ENCODE measurements at places on chromosomes 16 and 17. TPM values are rescaled to one million over a fixed set of nuclear protein-coding genes. Genes with fewer than 3 reads are reported as not detected.

B3GNT9 gene
- 7.5 TPM for total RNA-seq

DNA sequence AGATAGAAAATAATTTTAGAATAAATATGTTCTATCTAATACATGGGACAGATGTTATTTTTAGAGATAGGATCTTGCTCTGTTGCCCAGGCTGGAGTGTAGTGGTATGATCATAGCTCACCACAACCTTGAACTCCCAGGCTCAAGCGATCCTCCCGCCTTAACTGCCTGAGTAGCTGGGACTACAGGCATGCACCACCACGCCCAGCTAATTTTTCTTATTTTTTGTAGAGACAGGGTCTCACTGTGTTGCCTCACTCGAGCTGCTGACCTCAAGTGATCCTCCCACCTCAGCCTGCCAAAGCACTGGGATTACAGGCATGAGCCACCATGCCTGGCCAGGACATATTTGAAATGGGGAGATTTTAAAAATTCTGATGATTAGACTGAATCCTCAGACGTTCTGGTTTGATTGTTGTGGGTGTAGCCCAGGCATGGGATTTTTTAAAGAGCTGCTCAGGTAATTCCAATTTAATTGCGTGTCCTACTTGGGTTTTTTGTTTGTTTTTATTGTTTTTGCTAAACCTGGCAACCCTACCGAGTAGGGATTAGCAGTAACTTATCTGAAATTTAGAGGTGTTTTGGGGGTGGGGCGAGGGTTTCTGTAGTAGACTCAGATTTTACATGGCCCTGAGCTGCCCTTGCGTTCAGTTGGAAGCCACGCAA lies 142.9 kb downstream of the RAB11FIP4 start:
- H3K27me3 ChIP-seq = no peaks in the 10 kb centered on the region
- H3K27ac ChIP-seq = no peak overlapping the region
- DNase-seq = no peak
- peaks cover 1% of the 10 kb centered on the region for H3K36me3 ChIP-seq
- no peak overlapping the region for H3K4me3 ChIP-seq

DNA sequence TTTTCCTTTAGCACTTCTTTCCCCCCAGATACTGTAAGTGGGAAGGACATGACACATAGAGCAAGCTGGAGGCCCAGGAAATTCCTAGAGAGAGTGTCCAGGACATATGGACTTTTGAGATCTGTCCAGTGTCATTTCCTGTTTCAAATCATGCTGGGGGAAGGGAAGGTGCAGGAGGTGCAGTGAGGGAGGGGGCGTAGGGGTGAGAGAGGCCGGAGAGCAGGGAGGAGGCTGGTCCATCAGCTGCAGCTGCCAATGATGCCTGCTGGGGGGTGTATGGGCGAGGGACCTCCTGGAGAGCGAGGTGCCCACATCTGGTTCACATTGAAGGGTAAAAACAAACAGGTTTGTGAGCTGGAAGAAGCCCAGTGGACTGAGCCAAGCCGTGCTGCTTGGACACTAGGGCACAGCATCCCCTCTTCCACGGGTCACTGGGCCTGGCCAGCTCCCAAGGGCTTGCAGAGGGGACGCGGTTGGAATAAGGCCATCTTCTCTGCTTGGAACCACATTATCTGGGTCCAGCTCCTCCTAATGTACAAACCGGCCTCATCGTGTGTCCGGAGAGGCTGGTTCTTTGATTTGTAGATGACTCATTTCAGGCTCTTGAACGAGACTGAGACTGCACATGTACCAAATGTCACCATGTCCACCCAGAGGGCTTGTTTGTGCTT lies 70.4 kb upstream of the SMURF2 start:
- H3K4me1 ChIP-seq = peaks cover 12% of the 10 kb centered on the region
- H3K27ac ChIP-seq = no peak overlapping the region
- no peaks in the 10 kb centered on the region for H3K27me3 ChIP-seq
- no peaks in the 10 kb centered on the region for H3K36me3 ChIP-seq
- DNase-seq = no peak
- no peak overlapping the region for H3K4me3 ChIP-seq

HSPB9 gene
- not detected for total RNA-seq

GRCh38 chr16:82583422-82583821 lies 43.3 kb upstream of the CDH13 start:
- H3K4me3 ChIP-seq = no peak overlapping the region
- no peak overlapping the region for H3K27ac ChIP-seq
- H3K4me1 ChIP-seq = no peaks in the 10 kb centered on the region
- no peak for DNase-seq
- H3K36me3 ChIP-seq = no peaks in the 10 kb centered on the region
- no peaks in the 10 kb centered on the region for H3K27me3 ChIP-seq

DNA sequence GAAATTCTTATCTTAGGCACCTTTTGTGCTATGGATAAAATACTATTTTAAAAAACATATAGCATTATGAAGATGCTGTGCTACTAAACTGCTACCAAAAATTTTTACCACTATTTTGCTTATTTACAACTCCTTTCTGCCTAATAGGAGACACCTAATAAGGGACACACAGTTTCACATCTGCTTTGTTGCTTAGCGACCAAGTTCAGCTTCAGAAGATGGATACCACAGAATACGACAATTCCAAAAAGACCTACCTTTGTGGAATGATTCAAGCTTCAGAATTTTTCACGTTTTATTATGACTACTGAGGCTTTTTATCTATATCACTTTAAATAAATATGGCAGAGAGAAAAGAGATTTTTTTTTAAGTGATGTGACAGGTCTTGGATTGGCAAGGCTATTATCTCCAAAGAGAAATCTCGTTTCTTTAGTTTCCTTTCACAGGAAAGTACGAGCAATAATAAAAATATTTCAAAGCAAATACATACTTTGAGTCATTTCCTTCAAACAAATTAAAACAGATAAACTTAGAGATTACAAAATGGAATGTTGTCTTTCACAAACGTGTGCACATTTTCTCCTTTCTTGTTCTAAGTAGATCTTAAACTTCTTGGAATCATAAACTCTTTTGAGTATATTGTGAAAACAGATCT lies 35.4 kb downstream of the SPAG9 start:
- H3K27me3 ChIP-seq = no peaks in the 10 kb centered on the region
- H3K4me1 ChIP-seq = peaks cover 30% of the 10 kb centered on the region
- H3K27ac ChIP-seq = no peak overlapping the region
- DNase-seq = no peak
- peaks cover 2% of the 10 kb centered on the region for H3K36me3 ChIP-seq

GRCh38 chr16:9049241-9049640 lies 42.2 kb upstream of the HAPSTR1 start:
- DNase-seq = no peak
- peaks cover 43% of the 10 kb centered on the region for H3K4me1 ChIP-seq
- H3K36me3 ChIP-seq = peaks cover 10% of the 10 kb centered on the region
- H3K27me3 ChIP-seq = no peaks in the 10 kb centered on the region
- no peak overlapping the region for H3K27ac ChIP-seq
- no peak overlapping the region for H3K4me3 ChIP-seq

GRCh38 chr16:26857371-26857770 lies 209.4 kb upstream of the C16orf82 start:
- H3K4me3 ChIP-seq = no peak overlapping the region
- H3K27me3 ChIP-seq = peaks cover 7% of the 10 kb centered on the region
- no peak for DNase-seq
- no peak overlapping the region for H3K27ac ChIP-seq

DNA sequence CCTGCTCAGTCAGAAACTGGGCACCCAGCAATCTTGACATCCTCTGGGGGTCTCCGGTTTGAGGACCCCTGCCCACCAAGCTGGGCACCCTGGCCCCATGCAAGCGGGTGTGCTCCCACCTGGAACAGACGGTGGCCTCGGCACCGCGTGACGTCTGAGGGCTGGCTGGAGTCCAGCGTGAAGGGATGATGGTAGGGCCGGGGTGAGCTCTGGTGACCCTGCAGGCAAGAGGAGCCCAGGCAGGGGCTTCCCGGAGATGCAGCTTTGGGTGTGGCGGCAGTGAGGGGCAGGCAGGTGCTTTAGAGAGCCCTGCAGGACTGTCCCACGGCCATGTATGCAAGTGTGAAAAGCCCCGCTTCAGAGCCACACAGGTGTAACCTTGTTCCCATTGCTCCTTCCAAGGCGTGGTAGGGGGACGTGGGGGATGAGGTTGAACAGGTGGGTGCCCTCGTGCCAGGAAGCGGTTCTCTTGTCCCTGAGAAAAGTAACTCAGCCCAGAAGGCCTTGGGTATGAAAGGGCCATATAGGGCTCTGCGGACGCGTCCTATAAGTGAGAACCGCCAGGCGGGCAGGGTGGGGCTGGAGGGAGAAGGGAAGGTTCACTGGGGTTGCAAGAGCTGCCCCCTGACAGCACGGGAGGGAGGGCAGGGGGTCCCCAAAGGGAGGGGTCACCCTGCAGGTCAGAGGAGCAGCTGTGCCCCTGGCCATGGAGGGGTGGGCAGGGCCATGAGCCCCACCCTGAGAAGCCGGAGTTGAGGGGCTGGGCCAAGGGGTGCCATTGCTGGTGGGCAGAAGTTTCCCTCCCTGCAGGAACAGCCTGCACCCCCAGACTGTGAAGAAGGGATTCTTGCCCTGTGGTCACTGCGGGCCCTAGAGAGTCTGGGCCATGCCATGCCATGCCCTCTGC lies 9.2 kb downstream of the RGS11 start:
- no peaks in the 10 kb centered on the region for H3K27me3 ChIP-seq
- no peaks in the 10 kb centered on the region for H3K4me1 ChIP-seq
- DNase-seq = no peak
- no peaks in the 10 kb centered on the region for H3K36me3 ChIP-seq

MC1R gene
- total RNA-seq = 15.2 TPM

- no peak overlapping the region for H3K27ac ChIP-seq
- no peaks in the 10 kb centered on the region for H3K36me3 ChIP-seq
- DNase-seq = no peak
Observed at GRCh38 chr17:17580662-17581470, 10.6 kb downstream of the PEMT start.
